NCI-H1417 (cell line): ENCODE measurements at places on chromosomes 5 and 9.

GRCh38 chr5:82197550-82197949, 80.6 kb downstream of the RPS23 start:
- DNase-seq, result no peak

GRCh38 chr5:168301593-168302390, 10.3 kb downstream of the WWC1 start:
- no peak for DNase-seq

DNA sequence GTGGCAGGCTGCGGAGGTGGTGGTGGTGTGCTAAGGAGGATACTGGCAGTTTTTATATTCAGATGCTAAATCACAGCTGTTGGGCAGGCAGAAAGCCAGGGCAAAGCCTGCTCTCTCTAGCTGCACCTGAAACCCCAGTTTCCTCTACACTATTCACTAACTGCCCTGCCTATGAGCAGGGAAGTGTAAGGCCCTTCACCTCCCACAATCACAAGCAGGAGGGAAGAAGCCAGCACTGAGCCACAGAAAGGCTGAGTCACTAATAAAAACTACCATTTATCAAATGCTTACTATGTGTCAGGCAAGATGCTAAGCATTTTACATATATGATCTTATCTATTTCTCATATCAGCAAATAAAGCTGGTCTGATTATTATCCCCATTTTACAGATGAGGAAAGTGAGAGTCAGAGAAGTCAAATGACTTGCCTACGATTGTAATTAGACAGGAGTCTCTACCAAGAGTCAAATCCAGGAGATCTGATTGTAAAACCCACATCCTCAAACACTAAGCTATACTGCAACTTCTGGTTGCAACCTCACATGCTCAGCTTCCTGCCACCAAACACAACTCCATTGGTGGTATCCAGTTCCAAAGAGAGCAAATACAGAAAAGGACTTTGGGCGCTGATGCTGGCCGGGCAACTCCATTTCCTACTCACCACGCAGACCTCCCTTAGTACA, 17.7 kb upstream of the IL6ST start:
- DNase-seq, result no peak

- no peak for DNase-seq
These were observed 4.2 kb downstream of the MELK start for GRCh38 chr9:36576866-36577265.

- no peak for DNase-seq
These were observed 447.1 kb downstream of the LRRC70 start for GRCh38 chr5:63025679-63026078.

DNA sequence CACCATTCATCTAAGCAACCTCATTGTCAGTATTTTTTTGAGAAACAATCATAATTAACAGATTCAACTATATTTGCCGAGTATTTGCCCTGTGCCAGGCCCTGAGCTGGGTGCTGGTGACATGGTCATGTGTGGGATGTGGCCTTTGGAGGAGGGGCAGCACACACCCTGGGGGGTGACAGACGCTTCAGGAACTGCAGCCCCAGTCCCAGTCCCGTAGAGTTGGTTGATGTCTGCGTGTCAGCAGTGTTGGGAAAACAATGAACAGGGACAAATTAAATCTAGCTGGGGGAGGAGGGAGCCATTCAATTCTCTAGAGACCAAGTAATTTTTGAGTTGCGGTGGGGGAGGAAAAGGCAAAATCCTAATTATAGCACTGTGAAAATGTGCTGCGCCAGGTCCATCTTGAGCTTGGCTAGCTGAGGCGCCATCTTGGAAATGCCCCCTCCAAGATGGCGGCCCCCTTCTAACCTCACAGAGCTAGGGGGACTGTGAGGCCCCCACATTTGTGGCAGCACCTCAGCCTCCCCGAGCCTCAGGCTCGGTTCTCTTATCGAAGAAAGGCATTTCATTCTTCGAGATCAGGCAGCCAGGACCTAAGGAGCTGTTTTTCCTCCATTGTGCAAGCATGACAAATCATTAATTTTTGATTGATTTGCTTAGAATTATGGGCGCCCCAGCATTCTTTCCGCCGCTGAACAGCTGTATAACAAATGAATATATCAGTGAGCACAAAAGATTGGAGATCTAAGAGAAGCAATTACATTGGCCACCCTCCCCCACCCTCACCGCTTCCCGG, 87.8 kb downstream of the ZNF618 start:
- DNase-seq, result no peak

GRCh38 chr5:177957241-177957640, 38.8 kb downstream of the PROP1 start:
- DNase-seq, result peak; percentile 83

DNA sequence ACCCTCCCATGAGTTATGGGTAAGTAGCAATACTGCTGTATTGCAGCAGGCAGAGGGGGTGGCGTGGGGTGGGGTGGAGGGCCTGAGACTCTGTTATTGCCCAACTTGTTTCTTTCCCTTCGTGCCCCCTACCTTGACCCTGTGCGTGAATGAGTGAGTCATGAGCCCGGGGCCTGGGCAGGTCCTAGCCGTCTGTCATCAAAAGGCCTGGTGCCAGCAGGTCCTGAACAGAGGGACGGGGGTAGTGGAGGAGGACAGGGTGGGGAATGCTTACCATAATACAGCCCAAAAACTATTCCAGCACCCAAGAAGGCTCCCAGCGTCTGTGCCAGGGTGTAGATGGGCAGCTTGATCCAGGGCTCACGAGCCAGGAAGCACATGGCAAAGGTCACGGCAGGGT, 4.3 kb downstream of the AQP3 start:
- DNase-seq, result no peak

- no peak for DNase-seq
These were observed 304.4 kb upstream of the SMC2 start for GRCh38 chr9:103789686-103790085.

DNA sequence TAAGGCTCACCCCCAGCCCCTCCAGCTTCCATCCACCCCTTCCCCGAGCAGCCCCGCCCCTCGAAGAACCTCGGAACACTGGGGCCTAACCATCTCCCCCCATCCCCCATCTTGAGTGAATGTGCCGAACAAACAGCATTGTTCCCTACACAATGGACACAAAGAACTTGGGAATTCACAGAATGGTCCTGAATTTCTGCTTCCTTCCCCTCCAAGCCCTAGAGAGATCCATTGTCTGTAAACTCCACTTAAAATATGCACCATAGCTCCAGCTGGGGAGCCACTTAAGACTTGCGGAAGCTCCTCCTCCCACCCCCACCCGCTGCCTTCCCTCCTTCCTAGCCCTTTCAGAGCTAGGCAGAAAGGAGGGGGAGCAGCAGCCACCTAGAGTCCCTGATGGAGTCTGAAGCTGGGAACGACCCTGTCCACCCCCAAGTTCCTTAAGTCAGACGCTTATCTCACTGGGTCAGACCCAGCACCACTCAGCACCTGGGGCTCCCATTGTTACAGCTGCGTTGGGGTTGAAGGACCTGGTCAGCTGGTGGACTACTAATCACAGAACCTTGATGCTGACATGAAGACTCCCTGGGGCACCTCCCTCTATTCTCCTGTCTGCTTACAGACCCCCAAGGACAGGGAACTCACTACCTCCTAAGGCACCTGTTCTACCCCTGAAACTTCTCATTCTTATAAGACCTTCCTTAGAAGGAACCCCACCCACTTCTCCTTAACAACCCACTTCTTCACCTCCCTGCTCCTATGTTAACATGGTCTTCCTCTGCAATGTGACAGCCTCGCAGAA, 61.4 kb downstream of the PCDH1 start:
- peak; percentile 33 for DNase-seq

GRCh38 chr9:125346080-125346732, 84.6 kb downstream of the GAPVD1 start:
- no peak for DNase-seq

GRCh38 chr5:9876451-9876850, 246.3 kb upstream of the TAS2R1 start:
- no peak for DNase-seq

GRCh38 chr9:100125910-100126309, 26.9 kb downstream of the INVS start:
- DNase-seq, result no peak

DNA sequence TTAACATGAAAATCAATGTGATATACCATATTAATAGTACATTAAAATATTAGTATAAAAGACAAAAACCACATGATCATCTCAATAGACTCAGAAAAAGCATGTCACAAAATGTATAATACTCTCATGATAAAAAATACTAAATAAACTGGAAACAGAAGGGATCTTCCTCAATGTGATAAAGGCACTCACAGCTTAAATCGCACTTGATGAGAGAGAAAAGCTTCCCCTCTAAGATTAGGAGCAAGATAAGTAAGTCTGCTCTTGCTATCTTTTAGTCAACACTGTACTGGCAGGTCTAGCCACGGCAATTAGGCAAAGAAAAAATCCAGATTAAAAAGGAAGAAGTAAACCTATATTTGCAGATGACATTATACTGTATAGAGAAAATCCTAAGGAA, 21.8 kb upstream of the MSH3 start:
- DNase-seq, result no peak

- DNase-seq, result no peak
These were observed 15.0 kb upstream of the LNPEP start for GRCh38 chr5:96920744-96921355.

DNA sequence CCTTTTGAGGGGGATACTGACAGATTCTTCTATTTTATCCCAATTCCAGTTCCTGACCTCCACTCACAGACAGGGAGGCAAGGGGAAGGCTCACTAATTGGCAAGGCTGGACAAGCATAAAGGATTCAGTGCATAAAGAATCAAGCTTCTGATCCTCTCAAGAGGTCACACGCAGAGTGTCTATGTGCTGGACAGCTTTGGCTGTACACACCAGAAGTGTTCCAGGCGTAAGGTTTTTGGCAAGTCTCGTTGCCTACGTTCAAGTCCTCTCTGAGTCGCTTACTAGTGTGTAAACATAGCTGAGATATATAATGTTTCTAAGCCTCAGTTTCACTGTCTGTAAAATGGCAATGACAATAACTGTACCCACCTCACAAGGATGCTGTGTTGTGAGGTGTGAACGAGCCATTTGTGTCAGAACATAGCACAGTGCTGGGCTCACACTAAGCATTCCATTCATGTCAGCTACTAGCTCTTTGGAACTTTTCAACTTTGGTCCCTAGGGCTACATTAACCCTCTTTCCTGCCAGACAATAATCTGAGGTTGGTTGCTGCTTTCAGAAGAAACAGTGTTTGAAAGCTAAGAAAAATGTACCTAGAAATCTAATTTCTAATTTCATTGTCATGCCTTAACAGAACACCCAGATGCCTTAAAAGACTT, 52.1 kb downstream of the PALM2AKAP2 start:
- no peak for DNase-seq

- peak; percentile 63 for DNase-seq
These were observed 23.2 kb downstream of the MAP3K1 start for GRCh38 chr5:56838409-56839039.

GRCh38 chr9:27864644-27865438, 291.6 kb upstream of the C9orf72 start:
- DNase-seq, result peak; percentile 28

DNA sequence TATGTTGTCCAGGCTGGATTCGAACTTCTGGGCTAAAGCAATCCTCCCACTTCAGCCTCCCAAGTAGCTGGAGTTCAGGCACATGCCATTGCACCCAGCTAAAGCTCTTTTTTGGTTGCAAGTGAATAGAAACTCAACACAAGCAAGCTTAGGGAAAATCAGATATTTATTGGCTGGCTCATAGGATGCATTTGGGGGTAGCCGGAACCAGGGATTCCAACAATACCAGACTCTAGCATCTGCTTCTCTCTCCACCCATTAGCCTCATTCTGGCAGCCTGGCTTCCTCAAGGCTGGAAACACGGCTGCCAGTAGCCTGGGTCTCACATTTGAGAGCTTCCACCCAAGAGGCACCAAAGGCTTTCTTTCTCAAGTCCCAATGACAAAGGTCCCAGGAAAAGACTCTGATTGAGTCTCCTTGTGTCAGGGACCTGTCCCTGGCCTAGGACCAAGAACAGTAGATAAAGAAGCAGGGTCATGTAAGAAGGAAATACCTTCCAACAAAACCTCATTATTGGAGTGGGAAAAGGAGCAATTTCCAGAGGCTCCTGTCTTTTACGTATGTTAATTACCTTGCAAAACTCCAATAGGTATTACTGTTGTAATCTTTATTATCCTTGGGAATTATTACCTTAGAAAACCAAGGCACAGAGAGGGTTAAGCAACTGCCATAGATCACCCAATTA, 23.0 kb upstream of the B4GALT1 start:
- DNase-seq, result no peak

- no peak for DNase-seq
These were observed 247.5 kb downstream of the CD180 start for GRCh38 chr5:66949066-66949465.

- peak; percentile 29 for DNase-seq
These were observed 848 bp downstream of the RAD50 start for GRCh38 chr5:132557478-132558172.

GRCh38 chr5:80083101-80083890, 48.1 kb downstream of the THBS4 start:
- DNase-seq, result peak; percentile 56

GRCh38 chr5:175778951-175779503, 92.4 kb upstream of the CPLX2 start:
- DNase-seq, result peak; percentile 75

DNA sequence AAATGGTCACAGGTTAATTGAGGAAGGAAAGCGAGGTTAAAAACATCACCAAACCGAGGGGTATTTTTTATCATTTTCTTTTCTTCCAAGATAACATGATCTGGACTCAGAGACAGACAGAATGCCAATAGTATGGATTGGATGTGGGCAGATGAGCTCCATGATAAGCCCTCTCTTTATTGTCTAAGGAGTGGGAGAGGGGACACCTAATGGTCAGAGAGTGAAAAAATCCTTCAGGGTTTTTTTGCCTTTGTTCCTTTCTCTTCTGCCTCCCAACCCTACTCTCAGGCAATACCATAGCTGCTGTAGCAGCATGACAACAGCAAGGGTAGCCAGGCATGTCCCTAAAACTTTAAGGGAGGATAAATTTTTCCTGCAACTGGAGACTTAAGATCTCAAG, 94.7 kb downstream of the DIRAS2 start:
- DNase-seq, result no peak

DNA sequence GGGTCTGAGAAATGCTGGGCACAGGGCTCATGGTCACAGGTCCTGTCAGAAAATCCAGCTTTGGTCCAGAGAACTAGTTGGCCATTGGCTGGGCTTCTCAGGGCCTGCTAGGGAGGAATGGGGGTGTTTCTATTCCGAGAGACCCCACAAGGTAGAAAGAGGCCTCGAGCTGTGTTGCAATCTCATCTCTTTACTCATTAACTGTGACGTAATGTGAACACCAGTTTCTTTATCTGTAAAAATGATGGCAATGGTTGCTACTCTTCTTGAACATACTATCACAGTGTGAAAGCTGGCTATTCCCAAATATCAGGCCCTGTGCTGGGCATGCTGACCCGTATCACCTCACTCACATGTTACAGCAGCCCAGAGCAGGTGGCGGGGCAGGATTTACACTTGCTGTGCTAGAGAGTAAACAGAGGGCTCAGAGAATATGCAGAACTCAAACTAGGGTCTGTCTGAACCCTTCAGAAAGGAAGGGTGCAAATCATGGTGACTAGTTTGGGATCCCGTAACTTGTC, 35.7 kb upstream of the SLC25A51 start:
- no peak for DNase-seq

- DNase-seq, result no peak
These were observed 400.7 kb downstream of the ZSWIM6 start for GRCh38 chr5:61732796-61733195.

GRCh38 chr5:1133510-1134201, 21.8 kb upstream of the SLC12A7 start:
- DNase-seq, result no peak

- DNase-seq, result peak; percentile 89
These were observed 64.8 kb upstream of the RANBP6 start for GRCh38 chr9:6080154-6080716.
